ENCODE measurements at places on chromosomes 2 and 18. TPM values are rescaled to one million over a fixed set of nuclear protein-coding genes. Genes with fewer than 3 reads are reported as not detected.
A peak's percentile ranks its signal among the peaks of the same experiment; 100 is the strongest.

- H3K27me3 ChIP-seq: no peaks in the 10 kb centered on the region
- DNase-seq: no peak
- no peak overlapping the region for H3K27ac ChIP-seq
- H3K4me3 ChIP-seq: no peak overlapping the region
- no peaks in the 10 kb centered on the region for H3K4me1 ChIP-seq
These were observed 24.3 kb downstream of the GDF7 start for GRCh38 chr2:20691076-20691734.

GRCh38 chr2:174761837-174762236 lies 2.4 kb downstream of the CHRNA1 start:
- H3K36me3 ChIP-seq: no peaks in the 10 kb centered on the region
- no peaks in the 10 kb centered on the region for H3K27me3 ChIP-seq
- no peak overlapping the region for H3K4me3 ChIP-seq
- DNase-seq: no peak
- peaks cover 46% of the 10 kb centered on the region for H3K4me1 ChIP-seq

- H3K4me3 ChIP-seq: no peak overlapping the region
- peaks cover 1% of the 10 kb centered on the region for H3K27me3 ChIP-seq
- H3K27ac ChIP-seq: no peak overlapping the region
These were observed 47.4 kb downstream of the IMPA2 start for GRCh38 chr18:12028674-12029073.

- no peak overlapping the region for H3K27ac ChIP-seq
- H3K4me3 ChIP-seq: no peak overlapping the region
- peaks cover 10% of the 10 kb centered on the region for H3K4me1 ChIP-seq
- no peaks in the 10 kb centered on the region for H3K36me3 ChIP-seq
These were observed 463.7 kb upstream of the DSEL start for GRCh38 chr18:67980241-67980640.

DNA sequence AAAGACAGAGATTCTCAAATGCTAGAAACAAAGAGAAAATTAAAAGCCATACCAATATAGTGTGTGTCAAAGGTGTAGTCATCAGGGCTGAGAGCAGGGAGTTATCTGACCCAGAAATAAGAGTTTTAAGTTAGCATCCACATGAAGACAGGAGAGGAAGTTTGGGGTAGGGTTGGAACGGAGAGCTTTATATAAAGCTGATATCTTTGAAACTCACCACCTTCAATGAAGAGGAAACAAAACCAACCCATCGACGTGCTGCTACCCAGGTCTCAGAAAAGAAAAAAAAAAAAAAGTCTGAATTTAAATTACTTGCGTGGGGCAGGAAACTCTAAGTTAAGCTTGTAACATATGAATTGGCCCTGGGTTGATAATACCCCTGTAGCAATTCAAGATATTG lies 42.4 kb downstream of the ARL4C start:
- no peak overlapping the region for H3K27ac ChIP-seq
- H3K27me3 ChIP-seq: no peaks in the 10 kb centered on the region
- DNase-seq: no peak
- no peak overlapping the region for H3K4me3 ChIP-seq

- H3K27ac ChIP-seq: peak overlapping the region; percentile 90
- no peaks in the 10 kb centered on the region for H3K27me3 ChIP-seq
- H3K4me1 ChIP-seq: peaks cover 28% of the 10 kb centered on the region
- H3K4me3 ChIP-seq: peak overlapping the region; percentile 75
- no peaks in the 10 kb centered on the region for H3K36me3 ChIP-seq
These were observed 8.7 kb upstream of the KIAA2012 start for GRCh38 chr2:202064171-202064880.

DNA sequence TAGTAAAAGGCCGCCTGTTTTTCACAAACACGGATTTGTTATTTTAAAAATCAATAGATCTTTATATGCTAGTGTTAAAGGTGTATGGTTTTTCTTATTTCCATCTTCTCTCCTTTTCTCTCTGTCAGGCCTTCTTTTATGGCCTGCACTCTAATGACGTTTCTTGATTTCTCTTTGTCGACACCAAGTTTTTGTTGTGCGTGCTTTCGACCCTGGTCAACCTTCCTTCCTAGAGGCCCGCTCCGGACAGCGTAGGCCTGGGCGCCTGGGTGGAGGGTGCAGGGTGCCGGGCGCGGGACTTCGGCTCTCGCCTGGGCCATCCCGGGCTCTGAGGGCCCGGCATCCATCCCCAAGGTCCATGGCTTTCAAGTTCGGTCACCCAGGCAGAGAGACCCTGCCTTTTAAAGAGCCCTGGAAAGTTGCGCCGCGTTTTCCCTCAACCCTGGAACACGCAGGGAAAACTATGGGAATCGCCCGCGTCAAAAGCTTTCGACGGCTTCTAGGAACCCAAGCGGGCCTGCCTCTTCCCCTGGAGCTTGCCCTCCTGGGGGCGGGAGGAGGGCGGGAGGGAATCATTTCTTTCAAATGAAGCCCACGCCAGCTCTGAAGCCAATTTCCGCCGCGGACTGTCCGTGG lies 4.1 kb upstream of the SATB2 start:
- peaks cover 28% of the 10 kb centered on the region for H3K27me3 ChIP-seq
- peak overlapping the region; percentile 89 for H3K27ac ChIP-seq
- DNase-seq: no peak
- H3K4me3 ChIP-seq: peak overlapping the region; percentile 90
- H3K4me1 ChIP-seq: peaks cover 28% of the 10 kb centered on the region

DNA sequence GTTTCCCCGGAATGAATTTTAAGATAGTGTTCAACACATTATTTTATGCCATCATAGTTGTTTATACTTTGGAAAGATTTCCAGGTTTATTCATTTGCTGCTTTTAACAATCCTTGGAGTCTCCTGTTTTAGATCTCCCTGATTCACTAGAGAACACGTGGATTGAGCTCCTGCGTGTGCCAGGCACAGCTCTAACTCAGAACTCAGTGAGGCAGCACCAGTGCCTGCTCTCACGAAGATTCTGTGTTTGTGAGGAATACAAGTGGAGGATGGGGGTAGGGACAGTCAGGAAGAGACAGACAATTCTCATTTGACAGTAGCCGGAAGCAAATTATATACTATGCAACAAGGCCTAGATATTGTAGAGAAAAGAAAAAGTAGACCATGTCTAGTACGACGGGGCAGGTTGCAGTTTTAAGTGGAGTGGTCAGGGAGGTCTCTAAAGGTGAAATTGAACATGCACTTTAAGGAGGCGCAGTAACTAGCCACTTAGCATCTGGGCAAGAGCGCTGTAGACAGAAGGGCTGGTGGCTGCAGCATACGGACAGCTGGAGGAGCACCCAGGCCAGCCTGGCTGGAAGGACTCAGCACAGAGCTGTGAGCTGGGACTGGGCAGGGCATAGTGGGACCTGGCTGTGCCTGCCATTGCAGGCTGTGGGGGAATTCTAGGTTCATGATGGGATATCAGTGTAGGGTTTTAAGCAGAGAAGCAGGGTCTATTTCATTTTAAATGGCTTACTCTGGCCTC lies 24.3 kb downstream of the RNF144A start:
- no peak overlapping the region for H3K4me3 ChIP-seq
- H3K27me3 ChIP-seq: peaks cover 2% of the 10 kb centered on the region
- peaks cover 7% of the 10 kb centered on the region for H3K36me3 ChIP-seq
- H3K4me1 ChIP-seq: no peaks in the 10 kb centered on the region
- H3K27ac ChIP-seq: no peak overlapping the region
- DNase-seq: no peak

GRCh38 chr2:30764021-30764800 lies 43.0 kb downstream of the CAPN13 start:
- H3K36me3 ChIP-seq: no peaks in the 10 kb centered on the region
- peaks cover 8% of the 10 kb centered on the region for H3K27me3 ChIP-seq
- no peak overlapping the region for H3K27ac ChIP-seq
- no peak overlapping the region for H3K4me3 ChIP-seq
- peaks cover 11% of the 10 kb centered on the region for H3K4me1 ChIP-seq
- no peak for DNase-seq

DNA sequence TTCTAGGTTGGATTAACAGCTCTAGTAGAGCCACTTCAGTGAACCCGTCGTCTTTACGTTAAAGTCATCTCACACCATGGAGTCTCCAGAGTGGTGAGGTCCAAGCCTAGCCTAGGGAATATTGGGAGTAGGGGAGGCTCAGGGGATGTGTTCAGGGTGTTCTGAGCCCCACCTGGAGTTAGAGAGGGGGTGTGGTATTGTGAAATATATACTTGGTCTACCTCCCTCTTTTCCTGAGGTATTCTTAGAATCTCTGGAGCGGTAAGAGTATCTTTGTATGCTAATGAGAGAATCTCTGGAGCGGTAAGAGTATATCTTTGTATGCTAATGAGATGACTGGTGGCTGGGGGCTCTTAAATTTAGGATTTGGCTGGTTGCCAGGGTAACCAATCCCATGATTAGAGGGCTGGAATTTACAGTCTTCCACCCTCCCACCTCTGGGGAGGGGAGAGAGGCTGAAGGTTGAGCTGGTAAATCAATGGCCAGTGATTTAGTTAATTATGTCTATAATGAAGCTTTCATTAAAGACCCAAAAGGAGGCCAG lies 69.5 kb downstream of the INPP4A start:
- no peaks in the 10 kb centered on the region for H3K36me3 ChIP-seq
- H3K4me1 ChIP-seq: peaks cover 49% of the 10 kb centered on the region
- H3K27me3 ChIP-seq: no peaks in the 10 kb centered on the region
- DNase-seq: no peak
- H3K27ac ChIP-seq: 0 out of 2 replicates have a peak overlapping the region, but pooled peaks have one; percentile 42
- H3K4me3 ChIP-seq: no peak overlapping the region

GRCh38 chr2:70247364-70248180 lies 856 bp downstream of the TIA1 start:
- H3K4me1 ChIP-seq: peaks cover 19% of the 10 kb centered on the region
- H3K27ac ChIP-seq: peak overlapping the region; percentile 100
- no peak for DNase-seq
- H3K27me3 ChIP-seq: peaks cover 9% of the 10 kb centered on the region

DNA sequence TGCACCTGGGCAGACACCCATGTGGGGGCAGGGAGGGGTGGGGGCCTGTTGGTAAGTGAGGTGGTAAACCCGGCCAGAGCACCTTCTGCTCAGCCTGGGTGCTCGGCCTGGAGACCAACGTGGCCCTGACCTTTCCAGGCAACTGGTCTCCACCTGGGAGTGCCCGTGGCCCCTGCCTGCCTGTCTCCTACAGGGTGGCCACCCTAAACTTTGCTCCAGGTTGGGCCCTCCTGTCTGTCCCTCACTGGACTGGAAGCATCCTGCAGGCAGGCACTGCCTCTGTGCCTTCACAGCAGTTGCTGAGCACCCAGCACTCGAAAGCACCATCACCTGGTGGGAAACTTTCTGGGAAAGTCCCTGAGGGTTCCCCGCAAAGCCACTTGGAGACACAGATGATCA lies 171.3 kb downstream of the TWIST2 start:
- no peak for DNase-seq
- H3K4me3 ChIP-seq: no peak overlapping the region
- peaks cover 37% of the 10 kb centered on the region for H3K27me3 ChIP-seq
- no peaks in the 10 kb centered on the region for H3K36me3 ChIP-seq
- peaks cover 13% of the 10 kb centered on the region for H3K4me1 ChIP-seq

- no peaks in the 10 kb centered on the region for H3K36me3 ChIP-seq
- H3K27ac ChIP-seq: no peak overlapping the region
- H3K27me3 ChIP-seq: no peaks in the 10 kb centered on the region
- H3K4me3 ChIP-seq: no peak overlapping the region
- no peak for DNase-seq
These were observed 280.9 kb downstream of the NEDD4L start for GRCh38 chr18:58324824-58325480.

DNA sequence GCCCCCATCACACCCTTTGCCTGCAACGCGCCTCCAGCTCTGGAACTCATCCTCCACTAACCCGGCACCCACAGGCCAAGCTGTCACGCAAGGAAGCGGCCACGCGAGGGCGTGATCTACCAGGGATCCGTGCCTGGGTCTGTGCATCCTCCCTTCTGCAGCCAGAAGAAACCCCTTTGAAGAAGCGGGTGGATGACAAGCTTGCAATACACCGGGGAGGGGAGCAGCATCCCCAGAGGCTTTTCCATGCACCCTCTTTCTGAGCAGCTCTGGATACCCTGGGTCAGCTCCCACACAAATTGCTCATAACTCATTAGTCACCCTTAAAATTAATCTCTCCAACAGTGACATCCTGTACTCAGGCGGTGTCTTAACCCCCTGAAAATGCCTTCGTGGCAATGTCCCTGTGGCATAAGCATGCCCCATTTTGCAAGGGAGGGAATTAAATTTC lies 47.6 kb downstream of the PDCL3 start:
- no peak overlapping the region for H3K27ac ChIP-seq
- no peaks in the 10 kb centered on the region for H3K27me3 ChIP-seq
- no peak overlapping the region for H3K4me3 ChIP-seq
- H3K36me3 ChIP-seq: no peaks in the 10 kb centered on the region
- H3K4me1 ChIP-seq: peaks cover 16% of the 10 kb centered on the region

DNA sequence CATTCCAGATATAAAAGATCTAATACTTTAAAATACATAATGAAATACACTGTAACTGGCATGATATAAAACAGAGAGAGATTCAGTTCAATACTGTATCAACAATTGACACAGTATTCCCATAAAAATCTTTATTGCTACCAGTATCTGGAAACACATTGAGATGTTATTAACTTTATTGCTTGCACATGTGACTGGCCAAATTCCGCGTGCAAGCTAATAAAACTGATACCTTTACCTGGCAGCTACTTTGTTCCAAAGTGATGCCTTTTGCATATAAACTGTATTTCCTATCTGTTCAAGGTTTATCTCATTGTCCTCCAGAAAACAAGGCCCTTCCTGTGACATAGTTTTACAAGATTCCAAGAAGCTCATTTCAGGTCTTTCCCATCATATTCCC lies 15.4 kb upstream of the REG1B start:
- H3K4me1 ChIP-seq: no peaks in the 10 kb centered on the region
- H3K36me3 ChIP-seq: 0 out of 2 replicates have a peak, but pooled peaks cover 6% of the 10 kb centered on the region
- H3K4me3 ChIP-seq: no peak overlapping the region
- no peaks in the 10 kb centered on the region for H3K27me3 ChIP-seq

GRCh38 chr2:206472094-206472493 lies 28.8 kb downstream of the ADAM23 start:
- no peak overlapping the region for H3K27ac ChIP-seq
- no peaks in the 10 kb centered on the region for H3K4me1 ChIP-seq
- no peaks in the 10 kb centered on the region for H3K36me3 ChIP-seq
- no peak for DNase-seq
- no peaks in the 10 kb centered on the region for H3K27me3 ChIP-seq
- no peak overlapping the region for H3K4me3 ChIP-seq

The CHRNA1 gene
- total RNA-seq: not detected

The KIF5C gene
- total RNA-seq: 0.57 TPM

The APLF gene
- total RNA-seq: 1.4 TPM

The IL1R2 gene
- not detected for total RNA-seq

The TUBB8B gene
- total RNA-seq: not detected

The CTNNA2 gene
- total RNA-seq: not detected

The TEX44 gene
- total RNA-seq: not detected

The SDC1 gene
- total RNA-seq: 87.5 TPM

The ARL4C gene
- 5.8 TPM for total RNA-seq

The C1QL2 gene
- total RNA-seq: not detected

The CERKL gene
- not detected for total RNA-seq

The HOXD8 gene
- 3.9 TPM for total RNA-seq

The DNAH7 gene
- 0.17 TPM for total RNA-seq

The FHOD3 gene
- total RNA-seq: 67.6 TPM

The HOXD1 gene
- total RNA-seq: not detected

The NPAS2 gene
- 8.8 TPM for total RNA-seq

The ABCB11 gene
- total RNA-seq: not detected
